ENCODE measurements at places on chromosomes 11 and 22.

- DNase-seq: no peak
Measured at GRCh38 chr11:75592715-75593114, 30.7 kb downstream of the SERPINH1 start.

DNA sequence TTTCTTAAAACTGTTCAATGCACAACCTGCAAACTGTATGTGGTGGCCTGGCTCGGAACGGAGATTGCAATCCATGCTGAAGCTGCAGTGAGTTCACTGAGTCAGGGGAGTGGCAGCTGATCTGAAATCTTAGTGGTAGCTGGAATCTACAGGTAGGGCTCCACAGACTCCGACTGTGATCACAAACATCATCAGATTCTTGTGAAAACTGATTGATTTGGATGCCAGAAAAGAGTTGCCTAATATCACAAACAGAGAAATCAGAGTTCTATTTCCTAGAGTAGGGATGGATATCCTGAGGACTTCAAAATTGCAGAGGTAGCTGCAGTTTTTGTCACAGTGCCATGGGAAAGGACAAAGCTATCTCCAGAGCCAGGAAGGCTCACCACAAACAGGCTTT, 57.5 kb upstream of the SC5D start:
- no peak for DNase-seq

DNA sequence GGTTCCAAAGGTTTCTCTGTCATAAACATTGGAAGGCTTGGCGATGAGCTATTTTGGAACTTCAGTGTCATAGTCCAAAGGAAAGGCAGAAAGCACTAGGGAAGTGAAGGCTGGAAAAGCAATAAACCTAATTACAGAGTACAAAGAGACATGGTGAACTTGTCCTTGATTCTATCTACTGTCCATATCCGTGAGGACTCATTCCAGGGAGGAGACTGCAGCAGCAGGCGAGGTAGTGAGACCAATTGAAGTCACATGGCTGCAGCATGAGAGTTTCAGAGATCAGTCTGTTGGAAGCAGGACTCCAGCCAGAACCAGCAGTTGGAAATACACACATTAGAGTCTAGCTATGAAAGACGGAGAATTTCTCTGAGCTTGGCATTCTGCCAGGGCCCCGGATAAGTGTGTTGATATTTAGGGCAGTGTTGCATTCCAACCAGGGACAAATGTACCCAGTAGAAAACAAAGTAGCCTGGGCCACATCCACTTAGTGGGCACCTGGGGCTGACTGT, 54.1 kb upstream of the ARHGAP42 start:
- DNase-seq: no peak

DNA sequence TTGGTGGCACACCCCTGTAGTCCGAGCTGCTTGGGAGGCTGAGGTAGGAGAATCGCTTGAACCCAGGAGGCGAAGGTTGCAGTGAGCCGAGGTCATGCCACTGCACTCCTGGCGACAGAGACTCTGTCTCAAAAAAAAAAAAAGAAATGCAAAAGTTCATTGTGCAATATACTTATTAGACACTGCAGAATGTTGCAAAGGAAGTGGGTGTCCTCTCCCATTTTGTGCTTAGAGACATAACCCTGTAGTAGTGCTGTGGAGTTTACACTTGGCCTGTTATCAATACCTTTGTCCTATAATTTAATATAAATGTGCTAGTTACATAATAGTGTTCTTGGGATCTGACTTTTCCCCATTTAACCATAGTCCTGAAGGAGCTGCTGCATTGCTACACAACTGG, 9.4 kb downstream of the BCL2L13 start:
- no peak for DNase-seq

- DNase-seq: no peak
Measured at GRCh38 chr11:125129316-125129993, 18.0 kb upstream of the TMEM218 start.

DNA sequence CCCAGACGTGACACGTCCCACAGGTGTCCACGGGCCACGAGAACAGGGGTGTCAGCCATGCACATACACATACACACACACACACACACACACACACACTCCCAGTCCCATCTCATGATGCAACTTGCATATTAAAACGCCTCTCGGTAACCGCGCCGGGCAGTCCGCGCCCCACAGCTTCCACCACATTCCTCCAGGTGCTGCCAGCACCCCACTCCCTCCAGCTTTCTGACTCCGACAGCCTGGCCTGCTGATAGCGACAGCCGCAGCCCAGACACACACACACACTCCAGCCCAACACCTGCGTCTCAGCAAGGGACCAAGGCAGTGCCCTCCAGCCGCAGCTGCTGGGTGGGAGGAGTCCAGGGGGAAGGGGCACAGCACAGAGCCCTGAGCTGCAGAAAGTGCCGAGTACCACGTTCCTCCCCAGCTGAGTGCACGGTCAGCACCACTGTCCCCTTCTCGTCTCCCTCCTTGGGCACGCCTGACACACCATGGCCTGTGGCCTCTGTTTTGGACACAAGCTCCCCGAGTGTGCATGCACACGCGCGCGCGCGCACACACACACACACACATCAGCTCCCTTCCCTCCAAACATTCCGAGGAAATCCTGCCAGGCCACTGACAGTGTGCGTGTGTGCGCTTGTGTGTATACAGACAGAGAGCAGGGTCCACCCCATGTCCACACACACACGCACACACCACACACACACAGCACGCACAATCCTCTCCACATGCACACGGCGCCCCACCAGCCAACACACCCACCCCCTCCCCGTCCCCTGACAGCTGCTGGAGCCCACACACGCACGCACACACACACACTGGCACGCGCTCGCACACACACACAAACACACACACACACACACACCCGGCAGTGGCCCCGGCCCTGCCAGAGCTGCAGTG, 1.2 kb downstream of the ELFN2 start:
- no peak for DNase-seq

GRCh38 chr11:130728185-130729180, 187.8 kb downstream of the SNX19 start:
- no peak for DNase-seq

GRCh38 chr11:125061281-125061680, 1.8 kb upstream of the SLC37A2 start:
- no peak for DNase-seq

DNA sequence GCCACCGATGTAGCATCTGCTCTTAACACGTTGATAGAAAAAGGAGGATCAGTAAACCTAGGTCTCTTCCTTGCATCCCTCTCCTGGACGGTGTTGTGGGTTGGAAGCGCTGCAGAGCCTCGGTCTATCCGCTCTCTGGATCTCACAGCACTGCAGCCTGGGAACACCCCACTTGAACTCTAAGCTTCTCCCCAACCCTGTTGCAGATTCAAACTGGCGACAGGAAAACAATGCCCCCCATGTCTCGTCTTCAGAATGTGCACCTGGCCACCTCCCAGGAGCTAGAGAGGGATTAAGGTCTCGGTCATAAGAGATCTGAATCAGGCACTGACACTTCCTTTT, 454 bp downstream of the TMEM218 start:
- no peak for DNase-seq

DNA sequence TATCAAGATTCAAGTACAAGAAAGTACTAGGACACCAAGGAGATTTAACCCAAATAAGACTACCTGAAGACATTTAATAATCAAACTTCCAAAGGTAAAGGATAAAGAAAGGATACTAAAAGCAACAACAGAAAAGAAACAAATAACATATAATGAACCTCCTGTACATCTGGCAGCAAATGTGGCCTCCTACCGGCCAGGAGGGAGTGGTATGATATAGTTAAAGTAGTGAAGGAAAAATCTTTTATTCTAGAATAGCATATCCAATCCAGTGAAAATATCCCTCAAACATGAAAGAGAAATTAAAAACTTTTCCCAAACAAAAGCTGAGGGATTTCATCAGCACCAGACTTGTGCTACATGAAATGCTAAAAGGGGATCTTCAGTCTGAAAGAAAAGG, 104.7 kb upstream of the GUCY1A2 start:
- DNase-seq: no peak

GRCh38 chr22:50246242-50247175, 1.7 kb upstream of the TUBGCP6 start:
- DNase-seq: no peak

DNA sequence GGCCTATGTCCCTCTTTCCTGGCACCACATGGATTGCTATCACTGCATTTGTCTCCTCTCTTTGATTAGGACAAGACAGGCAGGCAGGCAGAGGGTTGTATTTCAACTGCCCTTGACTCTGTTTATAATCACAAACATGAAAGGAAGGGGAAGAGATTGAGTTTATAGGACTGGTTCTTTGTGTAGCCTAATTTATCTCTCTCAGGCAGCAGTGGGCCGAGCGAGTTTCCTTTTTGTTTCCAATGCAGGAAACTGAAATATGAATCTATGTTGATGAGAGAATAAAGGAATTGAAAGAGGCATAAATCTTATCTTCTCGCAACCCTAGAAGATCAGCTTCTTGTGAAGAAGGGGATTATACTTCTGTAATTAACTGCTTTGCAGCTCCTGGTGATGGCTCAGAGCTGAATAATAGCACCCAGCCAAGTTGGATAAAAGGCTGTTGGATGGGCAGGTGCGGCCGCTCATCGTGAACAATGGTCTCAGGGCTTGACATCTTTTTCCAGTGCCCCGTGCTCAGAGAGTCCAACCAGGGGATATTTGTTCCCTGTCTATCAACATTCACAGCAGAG, 80.6 kb upstream of the SYT13 start:
- DNase-seq: no peak

DNA sequence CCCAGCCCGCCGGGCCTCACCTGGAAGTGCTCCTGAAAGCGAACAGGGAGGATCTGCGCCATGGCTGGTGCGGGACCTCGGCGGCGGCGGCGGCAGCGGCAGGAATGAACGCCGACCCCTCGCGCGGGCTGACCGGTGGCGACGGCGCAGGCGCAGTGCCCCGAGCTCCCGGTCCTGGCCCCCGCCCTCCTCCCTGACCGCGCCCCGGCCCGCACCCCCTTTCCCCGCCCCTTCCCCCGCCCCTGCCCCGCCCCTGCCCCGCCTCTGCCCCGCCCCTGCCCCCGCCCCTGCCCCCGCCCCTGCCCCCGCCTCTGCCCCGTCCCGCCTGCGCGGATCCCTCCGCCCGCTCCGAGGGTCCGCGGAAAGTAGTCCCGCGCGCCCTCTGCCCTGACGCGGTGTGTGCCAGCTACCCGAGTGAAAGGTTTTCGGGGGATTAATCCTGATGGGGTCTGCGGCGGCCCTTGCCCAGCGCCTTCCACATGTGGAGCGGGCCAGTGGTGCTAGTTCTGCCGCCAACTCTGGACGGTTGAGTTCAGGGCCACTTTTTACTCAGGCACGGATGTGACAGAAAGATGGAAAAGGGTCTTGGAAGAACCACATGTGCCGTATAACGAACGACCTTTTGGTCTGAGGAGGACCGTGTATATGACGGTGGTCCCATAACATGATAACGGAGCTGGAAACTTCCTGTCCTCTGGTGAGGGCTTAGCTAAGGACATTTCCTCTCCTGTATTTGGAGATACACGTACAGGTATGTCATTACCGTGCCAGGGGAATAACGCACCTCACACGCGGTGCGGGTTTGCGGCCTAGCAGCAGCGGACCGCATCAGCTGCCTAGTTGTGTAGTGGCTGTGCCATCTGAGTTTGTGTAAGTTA, at the start of gene CLTCL1:
CLTCL1 (minus strand) TSS at position 140 of the 878 bp plus-strand sequence; CDS start at position 62, 78 bp downstream.
- DNase-seq: peak; percentile 36

DNA sequence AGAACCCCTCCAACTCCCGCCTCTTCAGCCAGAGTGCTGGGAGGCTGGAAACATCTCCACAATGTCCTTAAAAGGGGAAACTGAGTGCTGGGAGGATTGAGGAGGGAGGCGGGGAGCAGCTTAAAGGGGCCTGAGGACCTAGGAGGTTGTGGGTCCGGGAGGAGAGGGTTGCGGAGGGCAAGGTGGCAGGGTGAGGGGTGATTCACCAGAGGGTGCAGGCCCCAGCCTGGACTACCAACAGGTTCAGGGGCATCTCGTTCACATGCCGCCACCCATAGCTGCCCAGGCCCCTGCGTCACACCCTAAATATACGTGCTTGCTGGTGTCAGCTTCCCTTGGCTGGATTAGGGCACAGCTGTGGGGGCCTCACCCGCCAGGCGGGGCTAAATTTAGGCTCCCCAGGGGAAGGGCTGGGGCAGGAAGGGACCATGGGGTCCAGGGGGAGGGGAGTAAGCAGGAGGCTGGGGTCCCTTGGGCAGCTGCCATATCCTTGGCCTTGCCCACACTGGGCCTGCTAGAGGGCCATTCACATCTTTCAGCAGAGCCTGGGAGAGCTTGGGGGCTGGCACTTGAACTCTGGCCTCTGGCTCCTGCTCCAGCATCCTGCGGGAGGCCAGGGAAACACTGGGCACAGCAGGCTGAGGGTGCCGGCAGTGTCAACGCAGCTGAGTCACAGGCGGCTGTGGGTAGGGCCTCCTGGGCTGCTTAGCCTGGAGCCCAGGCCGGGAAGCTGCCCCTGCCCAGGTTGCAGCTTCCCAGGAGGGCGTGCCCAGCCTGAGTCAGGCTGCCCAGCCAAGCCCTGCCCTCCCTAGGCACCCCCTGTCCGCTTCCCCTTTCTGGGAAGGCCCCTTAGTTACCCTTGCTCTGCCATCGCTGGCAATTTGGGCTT, 1.3 kb downstream of the EHBP1L1 start:
- DNase-seq: no peak

- DNase-seq: no peak
Measured at GRCh38 chr22:38110863-38111852, 674 bp upstream of the BAIAP2L2 start.

DNA sequence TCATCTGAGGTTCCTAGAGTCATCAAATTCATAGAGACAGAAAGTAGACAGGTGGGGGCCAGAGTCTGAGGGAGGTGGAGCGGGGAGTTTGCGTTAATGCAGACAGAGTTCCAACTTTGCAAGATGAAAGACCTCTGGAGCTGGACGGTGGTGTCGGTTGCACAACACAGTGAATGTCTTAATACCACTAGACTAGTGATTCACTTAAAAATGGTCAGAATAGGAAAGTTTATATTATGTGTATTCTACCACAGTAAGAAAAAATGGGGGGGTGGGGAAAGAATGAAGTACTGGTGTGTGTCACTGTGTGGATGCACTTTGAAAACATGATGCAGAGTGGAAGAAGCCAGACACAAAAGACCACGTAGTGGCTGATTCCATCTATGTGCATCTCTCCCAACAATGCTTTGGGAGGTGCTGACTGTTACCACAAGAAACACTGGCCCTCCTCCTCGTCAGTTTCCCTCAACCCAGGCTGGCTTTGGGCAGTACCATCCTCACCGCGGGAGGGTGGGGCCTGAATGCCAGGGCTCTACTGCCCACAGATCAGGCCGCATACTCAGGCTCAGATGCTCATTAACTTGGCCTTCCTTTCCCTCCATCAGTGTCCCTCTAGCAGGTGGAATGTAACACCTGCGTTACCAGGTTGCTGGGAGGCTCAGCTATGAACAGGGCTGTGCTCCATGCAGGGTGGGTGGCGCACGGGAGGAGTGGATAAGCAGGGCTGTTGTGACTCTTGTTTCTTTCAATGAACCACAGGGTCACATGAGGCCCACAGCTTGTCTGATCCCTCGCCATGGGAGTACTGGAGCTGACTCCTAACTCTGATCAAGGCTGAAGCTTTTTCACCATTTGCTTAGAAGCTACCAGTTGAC, 297.0 kb downstream of the CTTN start:
- DNase-seq: no peak
